ENCODE measurements at places on chromosomes 5 and 9.

GRCh38 chr5:54278036-54278830 is 32.1 kb downstream of the ARL15 start:
- H3K27me3 ChIP-seq = no peaks in the 10 kb centered on the region
- H3K36me3 ChIP-seq = no peaks in the 10 kb centered on the region
- no peak overlapping the region for H3K4me3 ChIP-seq

- H3K4me3 ChIP-seq = no peak overlapping the region
- H3K27ac ChIP-seq = no peak overlapping the region
- no peaks in the 10 kb centered on the region for H3K4me1 ChIP-seq
- H3K36me3 ChIP-seq = no peaks in the 10 kb centered on the region
Observed at GRCh38 chr5:102341681-102342288, 45.7 kb upstream of the SLCO4C1 start.

DNA sequence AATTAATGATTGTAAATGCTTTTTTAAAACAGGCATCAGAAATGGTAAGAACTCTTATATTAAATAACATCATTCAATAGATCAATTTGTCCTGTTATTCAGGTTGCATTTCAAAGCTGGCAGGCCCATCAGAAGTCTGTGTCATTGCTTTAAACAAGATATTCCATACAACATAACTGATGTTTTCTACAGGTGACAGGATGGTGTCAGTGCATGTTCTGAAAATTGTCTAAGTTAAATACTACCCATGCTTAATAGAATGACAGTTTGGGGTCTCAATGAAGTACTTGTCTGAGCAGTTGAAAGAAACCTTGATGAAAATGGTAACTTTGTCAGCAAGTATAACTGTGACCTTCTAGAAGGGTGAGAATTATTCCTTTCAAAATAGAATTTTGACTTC is 263.2 kb downstream of the ISL1 start:
- no peak overlapping the region for H3K4me3 ChIP-seq
- H3K27ac ChIP-seq = no peak overlapping the region
- no peaks in the 10 kb centered on the region for H3K36me3 ChIP-seq
- no peaks in the 10 kb centered on the region for H3K27me3 ChIP-seq
- no peaks in the 10 kb centered on the region for H3K4me1 ChIP-seq
- no peak for DNase-seq

GRCh38 chr5:164073081-164073480 is 567.7 kb downstream of the MAT2B start:
- H3K4me1 ChIP-seq = no peaks in the 10 kb centered on the region
- DNase-seq = no peak
- no peaks in the 10 kb centered on the region for H3K27me3 ChIP-seq
- no peak overlapping the region for H3K27ac ChIP-seq
- no peaks in the 10 kb centered on the region for H3K36me3 ChIP-seq
- no peak overlapping the region for H3K4me3 ChIP-seq

DNA sequence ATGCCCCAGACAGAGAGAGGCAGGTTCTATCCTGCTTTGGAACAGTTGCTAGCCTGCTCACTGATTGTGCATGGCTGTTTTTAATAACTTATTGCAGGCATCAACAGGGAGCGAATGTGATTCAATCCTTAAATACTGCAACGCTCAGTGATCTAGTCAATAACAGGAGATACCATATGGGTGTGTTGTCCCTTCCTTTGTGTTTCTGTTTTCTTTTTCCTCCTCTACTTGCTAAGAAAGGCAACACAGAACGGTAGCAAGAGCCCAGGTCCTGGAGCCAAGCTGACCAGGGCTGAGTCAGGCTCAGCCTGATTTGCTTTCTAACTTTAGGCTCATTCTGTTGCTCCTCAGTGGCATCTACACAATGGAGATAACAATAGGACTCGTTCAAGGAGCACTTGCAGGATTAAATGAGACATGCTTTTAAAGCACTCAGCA is 98.6 kb upstream of the EQTN start:
- no peak overlapping the region for H3K4me3 ChIP-seq
- H3K27ac ChIP-seq = no peak overlapping the region
- H3K27me3 ChIP-seq = no peaks in the 10 kb centered on the region
- H3K4me1 ChIP-seq = peaks cover 21% of the 10 kb centered on the region
- DNase-seq = no peak
